ENCODE measurements at places on chromosomes 6 and 20.
A peak's percentile ranks its signal among the peaks of the same experiment; 100 is the strongest.

DNA sequence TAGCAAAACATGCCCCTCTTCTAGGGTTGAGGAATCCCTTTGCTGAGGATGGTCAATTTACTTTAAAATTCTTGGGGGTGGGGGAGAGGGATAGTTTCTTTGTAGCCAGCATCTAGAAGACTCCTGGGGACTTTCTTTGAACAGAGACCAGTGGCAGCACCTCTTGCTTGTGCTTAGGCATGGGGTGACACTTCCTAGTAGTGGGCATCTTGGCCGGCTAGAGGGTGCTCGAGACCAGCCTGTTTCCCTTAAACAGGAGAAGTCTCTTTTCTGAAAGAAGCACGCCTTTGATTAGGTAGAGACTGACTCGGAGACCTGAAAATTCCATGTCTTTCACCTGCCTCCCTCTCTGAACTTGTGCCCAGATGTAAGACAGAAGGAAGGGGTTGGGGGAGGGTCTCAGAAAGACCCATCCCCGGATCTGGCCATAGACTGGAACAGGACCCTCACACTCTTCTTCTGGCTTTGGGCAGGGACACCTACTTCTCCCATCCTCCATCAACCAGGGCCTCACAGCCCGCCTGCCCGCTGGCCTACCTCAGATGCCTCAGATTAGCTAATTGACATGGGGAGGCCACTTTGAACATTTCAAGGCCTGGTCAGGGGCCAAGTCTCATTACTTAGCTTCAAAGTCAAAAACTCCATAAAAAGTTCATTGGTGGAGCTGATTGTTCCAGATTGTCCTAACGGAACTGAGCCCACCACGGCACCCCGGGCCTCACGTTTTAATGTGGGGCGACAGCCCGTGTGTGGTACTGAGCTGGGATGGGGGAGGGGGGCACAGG, 172.2 kb downstream of the CDC5L start:
- DNase-seq, result no peak

DNA sequence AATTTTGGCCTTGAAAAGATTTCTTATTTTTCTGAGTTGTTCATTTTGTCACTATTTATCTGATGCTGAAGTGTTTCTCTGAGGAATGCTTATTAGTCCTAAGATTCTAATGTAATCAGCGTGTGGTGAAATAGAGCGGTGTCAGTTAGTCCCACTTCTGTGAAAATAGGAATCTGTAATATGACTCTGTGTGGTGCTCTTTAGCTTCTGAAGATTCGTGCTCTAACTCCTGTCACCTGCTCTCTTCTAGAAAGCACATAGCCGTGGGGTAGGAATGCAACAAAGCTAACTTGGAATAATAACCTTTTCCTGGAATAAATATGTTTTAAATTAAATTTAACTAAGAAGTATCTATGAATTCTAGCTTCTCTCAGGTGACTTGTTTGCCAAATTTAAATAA, 90.4 kb downstream of the BCKDHB start:
- no peak for DNase-seq

- no peak for DNase-seq
These were observed 30.3 kb downstream of the AK9 start for GRCh38 chr6:109660526-109661320.

DNA sequence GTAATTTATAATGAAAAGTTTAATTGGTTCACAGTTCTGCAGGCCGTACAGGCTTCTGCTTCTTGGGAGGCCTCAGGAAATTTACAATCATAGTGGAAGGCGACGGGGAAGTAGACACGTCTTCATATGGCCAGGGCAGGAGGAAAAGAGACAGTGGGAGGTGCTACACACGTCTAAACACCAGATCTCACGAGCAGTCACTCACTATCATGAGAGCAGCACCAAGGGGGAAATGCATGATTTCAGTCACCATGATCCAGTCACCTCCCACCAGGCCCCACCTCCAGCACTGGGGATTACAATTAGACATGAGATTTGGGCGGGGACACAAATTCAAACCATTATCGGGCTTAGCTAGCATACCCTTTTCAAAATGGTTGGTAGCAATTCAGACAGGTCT, 41.2 kb downstream of the EIF2S2 start:
- DNase-seq, result no peak

DNA sequence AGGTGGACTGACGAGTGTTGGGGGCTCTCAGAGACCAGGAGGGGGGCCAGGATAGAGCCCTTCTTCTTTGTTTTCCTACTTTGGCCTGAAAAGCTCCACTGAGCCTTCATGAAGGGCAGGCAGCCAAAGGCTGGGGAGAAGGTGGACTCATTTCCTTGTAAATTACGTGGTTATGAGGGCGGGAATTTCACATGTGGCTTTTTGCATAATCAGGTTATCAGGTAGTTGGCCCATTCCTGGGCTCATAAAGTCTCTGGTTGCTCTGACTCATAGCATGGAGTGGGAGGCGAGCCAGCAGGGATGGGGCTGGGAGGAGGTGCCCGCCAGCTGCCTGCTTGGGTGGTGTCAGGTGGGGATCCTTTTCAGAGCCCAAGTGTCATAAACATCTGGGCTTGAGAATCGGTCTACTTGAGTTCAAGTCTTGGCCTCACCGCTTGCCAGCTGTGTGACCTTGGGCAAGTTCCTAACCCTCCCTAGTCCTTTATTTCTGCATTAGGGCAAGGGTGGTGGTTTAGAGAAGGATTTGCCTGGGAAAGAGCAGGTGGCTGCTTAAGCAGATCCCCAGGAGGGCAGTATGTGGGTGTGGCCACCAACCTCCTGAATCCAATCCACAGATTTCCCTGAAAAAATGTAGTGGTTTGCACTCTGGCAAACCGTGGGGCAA, 26.5 kb upstream of the RNF24 start:
- peak; percentile 98 for DNase-seq

GRCh38 chr6:170554796-170555137, 598 bp downstream of the TBP start:
- no peak for DNase-seq

DNA sequence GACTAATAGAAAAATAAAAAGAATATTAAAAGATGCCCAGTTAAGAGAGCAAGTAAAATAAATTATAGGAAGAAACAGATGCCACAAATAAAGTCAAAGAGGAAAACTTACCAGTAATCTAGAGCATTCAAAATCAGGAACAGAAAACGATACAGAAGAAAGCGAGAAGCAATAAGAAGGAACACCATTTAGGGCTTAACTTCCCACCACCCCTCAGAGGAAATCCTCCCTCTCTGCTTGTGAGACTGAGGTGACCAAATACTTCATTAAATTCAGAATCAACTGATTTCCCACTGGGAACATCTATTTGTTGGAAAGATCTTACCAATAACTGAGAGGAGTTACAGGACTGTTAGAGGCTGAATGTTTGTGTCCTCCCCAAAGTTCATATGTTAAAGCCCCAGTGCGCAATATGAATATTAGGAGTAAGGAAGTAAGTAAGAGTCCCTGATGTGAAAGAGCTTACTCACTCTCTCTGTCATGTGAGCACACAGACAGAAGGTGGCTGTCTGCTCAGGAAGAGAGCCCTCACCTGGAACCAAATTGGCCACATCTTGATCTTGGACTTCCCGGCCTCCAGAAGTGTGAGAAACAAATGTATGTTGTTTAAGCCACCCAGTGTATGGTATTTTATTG, 19.5 kb downstream of the KATNA1 start:
- no peak for DNase-seq

DNA sequence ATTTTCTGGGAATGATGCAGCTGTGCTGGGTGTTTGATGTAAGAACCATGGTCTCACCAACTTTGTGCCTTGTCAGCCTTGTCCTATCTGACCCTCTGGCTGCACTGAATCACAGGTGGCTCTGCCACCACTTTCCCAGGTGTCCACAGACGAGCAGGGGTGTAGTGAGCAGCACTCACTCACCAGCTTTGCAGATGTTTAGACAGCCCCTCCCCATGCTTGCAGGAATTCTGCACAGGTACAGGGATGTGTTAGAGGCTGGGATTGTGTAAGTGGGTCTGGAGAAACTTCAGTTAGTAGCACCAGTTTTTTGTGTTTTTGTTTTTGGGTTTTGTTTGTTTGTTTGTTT, 88.2 kb upstream of the NAA20 start:
- DNase-seq, result no peak

GRCh38 chr6:30570263-30570662, 979 bp upstream of the ABCF1 start:
- DNase-seq, result no peak

DNA sequence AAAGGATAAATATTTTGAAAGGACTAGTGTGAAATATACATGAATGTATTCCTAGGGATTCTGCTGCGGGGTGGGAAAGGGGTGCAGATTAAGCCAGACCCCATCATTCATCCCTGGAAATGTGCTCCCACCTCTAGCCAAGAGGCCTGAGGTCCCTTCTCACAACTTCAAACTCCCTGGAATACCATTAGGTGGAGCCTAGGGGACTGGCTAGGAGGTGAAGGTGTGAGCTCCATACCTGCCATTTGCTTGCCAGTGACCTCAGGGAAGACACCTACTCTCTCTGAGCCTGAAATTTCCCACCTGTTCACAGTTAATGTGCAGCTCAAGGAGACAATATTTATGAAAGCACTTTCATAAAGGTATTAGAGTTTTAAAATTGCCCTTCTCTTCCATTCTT, 4.7 kb upstream of the CCN2 start:
- DNase-seq, result no peak

- no peak for DNase-seq
These were observed 227.3 kb downstream of the ERMARD start for GRCh38 chr6:169978615-169979161.

- no peak for DNase-seq
These were observed 54.7 kb downstream of the RAB44 start for GRCh38 chr6:36752187-36752885.

GRCh38 chr6:27972750-27973149, 15.7 kb downstream of the OR2B6 start:
- no peak for DNase-seq

DNA sequence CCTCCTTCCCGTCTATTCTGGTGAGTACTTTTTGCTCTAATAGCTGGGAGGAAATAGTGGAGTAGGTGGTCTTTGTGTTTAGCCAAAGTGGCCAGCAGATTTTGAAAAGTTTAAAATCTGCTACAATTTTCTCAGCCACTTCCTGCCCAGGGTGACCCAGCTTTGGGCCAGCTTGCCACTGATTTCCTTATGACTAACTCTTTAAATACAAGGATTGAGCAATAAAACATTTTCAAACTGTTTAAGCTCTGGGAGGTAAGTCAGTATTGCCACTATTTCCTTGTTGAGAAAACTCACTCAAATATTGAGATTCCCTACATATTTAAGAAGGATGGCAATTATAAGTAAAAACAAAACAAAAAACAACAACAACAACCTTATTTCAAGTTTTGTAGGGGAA, 54.5 kb downstream of the TRMT11 start:
- peak; percentile 53 for DNase-seq

DNA sequence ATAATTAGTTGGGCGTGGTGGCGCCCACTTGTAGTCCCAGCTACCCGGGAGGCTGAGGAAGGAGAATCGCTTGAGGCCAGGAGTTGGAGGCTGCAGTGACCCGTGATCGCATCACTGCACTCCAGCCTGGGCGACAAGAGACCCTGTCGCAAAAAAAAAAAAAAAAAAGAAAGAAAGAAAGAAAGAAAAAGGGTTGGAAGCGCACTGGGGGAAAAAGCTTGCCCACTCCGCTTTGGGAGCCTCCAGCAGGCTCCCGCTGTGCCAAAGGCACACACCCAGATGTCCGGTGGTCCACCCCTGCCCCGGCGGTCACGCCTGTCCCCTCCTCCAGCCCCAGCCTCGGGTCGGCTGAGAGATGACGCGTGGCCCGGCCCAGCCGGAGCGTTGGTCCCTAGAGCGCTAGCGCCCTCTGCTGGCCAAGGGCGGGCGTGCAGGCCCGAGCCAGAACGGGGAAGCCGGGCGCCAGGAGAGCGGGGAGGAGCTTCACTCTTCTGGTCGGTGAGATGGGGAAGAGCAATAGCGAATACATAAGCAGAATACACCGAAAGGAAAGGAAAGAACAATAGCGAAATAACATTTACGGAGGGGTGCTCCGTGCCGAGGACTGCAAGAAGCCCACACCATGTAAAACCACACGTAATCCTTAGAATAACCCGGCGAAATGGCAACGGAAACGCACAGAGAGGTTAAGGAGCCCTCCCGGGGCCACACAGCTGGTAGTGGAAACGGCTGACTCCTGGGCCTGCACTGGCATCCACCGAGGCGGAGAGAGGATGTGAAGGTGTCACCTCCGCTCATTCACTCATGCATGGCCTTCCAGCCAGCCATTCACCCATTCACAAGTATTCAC, 41.7 kb downstream of the UBE2V1 start:
- peak; percentile 95 for DNase-seq

DNA sequence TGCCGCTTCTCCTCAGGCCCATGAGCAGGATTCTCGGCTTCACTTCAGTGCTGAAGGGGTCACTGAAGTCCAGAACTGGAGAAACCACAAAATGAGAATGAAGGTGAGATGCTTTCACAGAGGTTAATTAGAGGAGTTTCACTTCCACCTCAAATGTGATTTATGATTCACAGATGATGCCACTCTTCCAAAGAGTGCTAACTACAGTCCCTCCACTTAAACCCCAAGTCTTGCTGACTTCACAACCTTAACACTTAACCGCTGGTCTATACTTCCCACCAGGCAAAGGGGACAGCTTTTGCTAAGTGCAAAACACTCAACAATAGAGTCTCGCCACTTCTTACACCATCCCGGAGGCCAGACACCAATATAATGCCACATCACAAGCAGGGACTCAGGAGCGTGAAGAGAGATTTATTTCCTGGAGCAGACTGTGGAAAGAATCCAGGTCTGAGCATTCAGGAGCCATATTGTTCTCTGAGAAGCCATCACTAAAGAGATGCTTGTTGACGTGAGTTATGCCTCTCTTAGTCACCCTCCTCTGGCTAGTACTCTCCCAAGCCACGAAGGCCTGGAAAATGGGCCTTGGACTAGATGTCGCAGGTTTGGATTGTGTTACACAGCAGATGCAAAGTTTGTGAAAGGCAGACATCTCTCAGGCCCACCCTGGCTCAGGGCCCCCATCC, 24.4 kb downstream of the RRAGD start:
- DNase-seq, result no peak

DNA sequence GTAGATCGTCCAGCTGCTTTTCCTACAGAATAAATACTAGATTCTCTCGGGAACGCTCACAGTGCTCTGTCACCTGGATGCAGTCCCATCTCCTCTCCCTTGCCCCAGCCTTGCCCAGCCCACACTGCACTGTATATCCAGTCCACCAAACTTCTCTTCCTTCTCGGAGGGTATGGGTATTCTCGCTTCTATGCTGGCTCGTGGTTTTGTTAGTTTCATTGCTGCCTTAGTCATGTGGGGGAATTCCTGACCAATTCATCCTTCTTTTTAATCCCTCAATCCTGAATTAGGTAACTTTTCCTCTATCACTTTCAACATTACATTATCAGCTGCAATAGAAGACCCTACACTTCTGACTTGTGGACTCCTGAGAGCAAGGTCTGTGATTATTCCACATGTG, 252.4 kb downstream of the GMDS start:
- no peak for DNase-seq

DNA sequence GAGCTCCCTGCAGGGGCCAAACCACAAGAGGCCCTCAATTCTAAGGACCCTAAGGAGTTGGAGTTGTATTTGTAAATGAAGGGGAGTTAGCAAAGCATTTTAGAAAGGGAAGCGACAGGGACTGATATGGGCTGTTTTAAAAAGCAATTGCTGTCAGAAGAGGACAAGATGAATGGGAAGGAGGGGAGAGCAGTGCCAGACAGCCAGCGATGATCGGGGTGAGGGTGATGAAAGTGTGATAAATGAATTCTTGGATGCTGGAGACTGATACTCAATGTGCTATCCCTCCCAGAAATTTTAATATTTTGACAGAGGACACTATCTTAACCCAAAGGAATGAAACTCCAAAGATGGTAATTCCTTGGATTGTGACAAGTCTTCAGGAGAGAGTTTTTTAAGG, 289.2 kb downstream of the CLIC5 start:
- DNase-seq, result no peak

- no peak for DNase-seq
These were observed 91.7 kb downstream of the MTFR2 start for GRCh38 chr6:136158387-136158821.

- DNase-seq, result no peak
These were observed 45.2 kb downstream of the AKIRIN2 start for GRCh38 chr6:87656857-87657256.

All from HS-5 (cell line).